Cerebellar nuclear complex (tissue), 1 donor: ENCODE measurements at places on chromosomes 16 and 17.
A peak's percentile ranks its signal among the peaks of the same experiment; 100 is the strongest.

GRCh38 chr16:12063004-12063395, 86.5 kb downstream of the SNX29 start:
- DNase-seq, result no peak

DNA sequence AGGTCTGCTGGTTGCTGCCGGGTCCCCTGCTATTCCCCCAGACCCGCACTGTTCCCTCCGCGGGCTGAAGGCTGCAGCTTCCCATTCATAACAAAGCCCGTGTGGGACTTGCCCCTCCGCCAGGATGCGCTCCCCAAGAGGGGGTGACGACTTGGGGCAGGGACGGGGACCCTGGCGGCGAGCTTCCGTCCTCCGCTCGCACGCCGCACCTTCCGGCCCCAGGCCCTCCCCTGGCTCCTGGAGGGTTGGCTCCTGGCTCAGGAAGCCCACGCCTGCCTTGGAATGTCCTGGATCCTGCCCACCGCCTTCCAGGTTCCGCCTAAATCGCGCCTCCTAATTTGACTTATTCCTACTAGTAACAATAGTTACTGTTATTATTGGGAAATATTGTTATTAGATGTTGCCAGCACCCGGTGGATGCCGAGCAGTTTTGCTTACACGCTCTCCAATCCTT, 1.1 kb upstream of the TFAP4 start:
- DNase-seq, result no peak

DNA sequence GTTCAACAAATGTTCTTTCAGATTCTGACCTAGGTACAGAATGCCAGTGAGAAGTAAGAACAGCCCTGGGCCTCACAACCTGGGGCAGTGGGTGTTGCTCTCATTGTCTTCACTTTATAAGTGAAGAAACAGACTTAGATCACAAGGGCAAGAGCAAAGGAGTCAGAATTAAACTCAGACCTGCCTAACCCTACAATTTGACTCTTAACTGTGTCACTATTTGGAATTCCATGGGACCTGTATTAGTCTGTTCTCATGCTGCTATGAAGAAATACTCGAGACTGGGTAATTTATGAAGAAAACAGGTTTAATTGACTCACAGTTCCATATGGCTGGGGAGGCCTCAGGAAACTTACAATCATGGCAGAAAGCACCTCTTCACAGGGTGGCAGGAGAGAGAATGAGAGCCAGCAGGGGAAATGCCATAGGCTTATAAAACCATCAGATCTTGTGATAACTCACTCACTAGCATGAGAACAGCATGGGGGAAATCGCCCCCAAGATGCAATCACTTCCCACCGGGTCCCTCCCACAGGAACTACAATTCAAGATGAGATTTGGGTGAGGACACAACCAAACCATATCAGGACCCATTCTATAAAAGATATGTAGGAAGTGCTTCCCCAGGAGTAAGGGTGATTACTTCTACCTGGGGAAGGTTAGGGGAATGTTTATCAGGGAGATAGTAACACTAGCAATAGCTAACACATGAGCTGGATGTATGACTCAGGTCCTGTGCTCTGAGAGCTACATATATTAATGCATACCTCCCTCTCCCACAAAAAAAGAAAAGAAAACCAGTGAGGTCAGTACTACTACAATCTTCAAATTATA, 270.1 kb downstream of the SOX9 start:
- no peak for DNase-seq

- DNase-seq, result no peak
Measured at GRCh38 chr16:85900027-85900792, 1.2 kb downstream of the IRF8 start.

DNA sequence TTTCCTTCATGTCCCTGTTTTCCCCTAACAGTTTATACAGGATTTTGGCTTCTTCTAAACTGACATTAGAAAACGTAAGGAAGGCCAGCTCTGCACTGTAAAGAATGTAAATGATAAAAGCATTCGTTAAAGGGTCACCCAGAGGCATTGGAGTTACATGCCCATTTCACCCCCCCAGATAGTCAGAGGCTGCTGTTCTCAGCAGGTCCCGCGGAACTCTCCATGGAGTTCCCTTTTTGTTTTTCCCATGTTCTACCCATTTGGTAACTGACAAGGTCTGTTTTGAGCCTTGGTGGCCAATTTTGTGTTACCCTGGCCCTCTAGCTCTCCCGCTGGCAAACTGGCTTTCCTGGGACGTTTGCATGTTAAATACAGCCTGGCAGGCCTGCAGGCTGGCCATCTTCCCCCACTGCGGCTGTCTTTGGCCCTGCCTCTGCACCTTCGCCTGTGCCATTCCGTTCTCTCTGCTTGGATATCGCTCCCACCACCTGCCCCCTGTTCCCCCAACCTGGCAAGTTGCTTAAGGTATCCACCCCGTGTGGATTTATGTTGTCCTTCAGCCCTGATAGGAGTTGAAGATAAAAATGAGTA, 49.7 kb downstream of the EPN2 start:
- peak; percentile 29 for DNase-seq

GRCh38 chr16:4891886-4892216, 44.6 kb downstream of the UBN1 start:
- DNase-seq, result no peak

- DNase-seq, result no peak
Measured at GRCh38 chr17:28747051-28747691, 3.4 kb downstream of the TRAF4 start.

DNA sequence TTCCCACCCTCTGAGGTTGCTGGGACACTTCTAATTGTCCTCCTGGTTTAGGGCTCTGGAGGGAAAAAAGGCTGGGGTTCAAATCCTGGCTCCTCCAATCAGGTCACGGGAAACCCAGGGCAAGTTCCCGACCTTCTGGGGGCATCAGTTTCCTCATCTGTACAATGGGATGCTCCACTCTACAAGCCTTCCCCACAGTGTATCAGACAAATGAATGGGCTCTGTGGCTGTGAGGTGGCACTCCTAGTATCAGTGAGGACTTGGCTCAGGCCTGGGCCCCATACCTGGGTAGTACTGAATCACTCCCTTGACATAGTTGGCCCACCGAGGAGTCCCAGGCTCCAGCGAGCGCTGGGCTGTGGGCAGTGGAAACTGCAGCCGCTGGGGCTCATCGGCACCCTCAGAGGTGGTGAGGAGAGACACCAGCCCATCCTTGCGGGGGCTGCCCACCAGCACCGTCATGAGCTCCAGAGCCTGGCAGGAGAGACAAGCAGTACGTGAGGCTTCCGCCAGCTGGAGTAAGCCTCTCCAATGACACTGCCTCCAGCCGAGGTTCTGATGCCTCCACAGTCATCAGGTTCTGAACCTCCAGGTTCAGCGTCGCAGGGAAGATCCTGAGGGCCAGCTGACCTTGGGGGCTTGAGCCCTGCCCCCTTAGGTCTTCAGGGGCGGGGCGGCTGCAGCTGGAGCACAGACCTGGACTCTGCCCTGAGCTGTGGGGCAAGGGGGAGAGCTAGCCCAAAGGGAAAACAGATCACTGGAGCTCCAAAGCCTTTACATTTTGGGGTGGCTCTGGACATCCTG, 1.2 kb downstream of the GALK1 start:
- DNase-seq, result no peak

- DNase-seq, result no peak
Measured at GRCh38 chr16:85243308-85243707, 131.0 kb upstream of the CIBAR2 start.

GRCh38 chr17:64171041-64171440, 41.1 kb upstream of the ERN1 start:
- no peak for DNase-seq

GRCh38 chr17:39069114-39069756, 82.2 kb downstream of the PLXDC1 start:
- peak; percentile 11 for DNase-seq

DNA sequence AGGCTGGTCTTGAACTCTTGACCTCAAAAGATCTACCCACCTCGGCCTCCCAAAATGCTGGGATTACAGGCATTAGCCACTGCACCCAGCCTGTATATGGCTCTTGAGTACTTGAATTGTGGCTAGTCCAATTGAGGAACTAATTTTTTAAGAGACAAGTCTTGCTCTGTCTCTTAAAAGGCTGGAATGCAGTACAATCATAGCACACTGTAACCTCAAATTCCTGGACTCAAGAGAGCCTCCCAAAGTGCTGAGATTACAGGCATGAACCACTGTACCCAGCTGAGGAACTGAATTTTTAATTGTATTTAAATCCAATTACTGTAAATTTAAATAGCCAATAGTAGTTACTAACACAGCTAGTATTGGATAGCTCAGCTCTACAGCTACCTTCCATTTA, 50.6 kb downstream of the MED13 start:
- no peak for DNase-seq

DNA sequence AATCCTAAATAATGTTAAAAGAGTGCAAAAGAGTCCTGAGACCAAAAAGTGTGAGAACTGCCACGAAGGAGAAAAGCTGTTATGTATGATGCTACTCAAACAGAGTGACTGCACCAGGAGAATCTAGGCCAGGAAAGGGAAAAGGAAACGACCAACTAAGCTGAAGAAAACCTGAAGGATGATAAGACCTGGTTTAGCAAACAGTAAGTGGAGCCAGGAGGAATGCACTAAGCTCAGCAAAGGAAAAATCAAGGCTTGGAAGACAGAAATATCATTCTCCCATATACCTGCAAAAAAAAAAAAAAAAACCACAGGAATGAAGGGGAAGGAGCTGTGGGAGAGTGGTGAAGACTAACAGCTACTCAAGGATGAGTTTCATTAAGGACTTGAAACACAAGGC, 21.1 kb downstream of the CMC2 start:
- no peak for DNase-seq

- no peak for DNase-seq
Measured at GRCh38 chr16:66920924-66921680, 2.4 kb upstream of the CDH16 start.

DNA sequence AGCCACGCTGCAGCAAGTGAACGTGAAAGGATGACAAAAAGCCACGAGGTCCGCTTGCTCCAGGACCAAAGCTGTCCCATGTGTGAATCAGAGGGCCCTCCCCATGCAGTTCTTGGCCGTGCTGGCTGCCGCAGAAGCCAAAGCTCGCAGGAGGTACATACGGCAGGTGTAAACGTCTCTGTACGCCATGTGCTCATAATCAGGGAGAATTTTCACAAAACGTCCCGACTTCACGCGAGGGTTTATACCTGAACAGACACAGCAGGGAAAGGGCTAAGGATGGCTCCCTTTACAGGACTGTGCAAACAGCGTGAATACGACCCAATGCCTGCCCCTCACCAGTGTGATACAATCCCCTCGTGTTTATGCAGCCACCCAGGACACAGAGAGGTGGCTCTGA, 25.3 kb downstream of the FBXO31 start:
- DNase-seq, result peak; percentile 93

DNA sequence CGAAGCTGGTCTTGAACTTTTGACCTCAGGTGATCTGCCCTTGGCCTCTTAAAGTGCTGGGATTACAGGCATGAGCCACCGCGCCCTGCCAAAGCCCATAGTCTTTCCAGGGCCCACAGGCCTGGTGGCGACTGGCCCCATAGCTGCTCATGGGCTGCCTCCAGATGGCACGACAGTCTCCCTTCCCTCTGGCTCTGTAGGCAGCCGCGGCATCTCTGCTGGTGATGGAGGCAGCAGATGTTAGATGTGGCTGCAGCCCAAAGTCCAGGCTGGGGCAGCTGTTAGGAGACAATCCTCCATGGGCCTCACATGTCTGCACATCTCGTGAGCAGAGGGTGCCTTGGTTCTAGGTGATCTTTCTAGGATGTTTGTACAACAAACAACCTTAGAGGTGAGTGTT, 69.7 kb upstream of the DNAJA2 start:
- no peak for DNase-seq

DNA sequence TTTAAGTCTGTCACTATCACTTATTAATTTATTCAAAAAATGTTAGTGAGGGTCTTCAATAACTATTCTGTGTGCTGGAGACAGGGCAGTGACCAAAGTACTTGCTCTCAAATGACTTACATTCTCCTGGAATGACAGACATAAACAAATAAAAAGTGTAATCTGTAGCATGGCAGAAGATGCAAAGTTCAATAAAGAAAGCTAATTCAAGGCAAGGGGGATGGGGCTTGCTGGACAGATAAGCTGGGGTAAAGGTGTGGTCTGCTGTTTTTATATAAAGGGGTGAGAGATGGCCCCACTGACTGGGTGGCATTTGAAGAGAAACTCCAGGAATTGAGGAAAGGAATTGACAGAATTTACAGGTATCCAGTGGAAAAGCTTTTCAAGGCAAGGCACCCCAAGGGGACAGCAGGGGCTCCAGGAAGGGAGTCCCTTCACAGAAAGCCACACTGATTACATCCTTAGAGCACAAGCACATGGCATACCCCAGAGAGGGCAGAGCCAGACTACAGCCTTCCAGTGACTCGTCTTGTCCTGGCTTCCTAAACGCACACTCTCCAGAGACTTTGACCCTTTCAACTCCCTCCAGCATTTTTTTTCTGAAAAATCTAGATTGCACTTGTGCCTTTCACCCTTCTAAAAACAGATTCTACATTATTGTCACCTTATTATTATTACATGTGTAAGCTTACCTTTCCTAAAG, 123.7 kb upstream of the HS3ST3A1 start:
- no peak for DNase-seq

DNA sequence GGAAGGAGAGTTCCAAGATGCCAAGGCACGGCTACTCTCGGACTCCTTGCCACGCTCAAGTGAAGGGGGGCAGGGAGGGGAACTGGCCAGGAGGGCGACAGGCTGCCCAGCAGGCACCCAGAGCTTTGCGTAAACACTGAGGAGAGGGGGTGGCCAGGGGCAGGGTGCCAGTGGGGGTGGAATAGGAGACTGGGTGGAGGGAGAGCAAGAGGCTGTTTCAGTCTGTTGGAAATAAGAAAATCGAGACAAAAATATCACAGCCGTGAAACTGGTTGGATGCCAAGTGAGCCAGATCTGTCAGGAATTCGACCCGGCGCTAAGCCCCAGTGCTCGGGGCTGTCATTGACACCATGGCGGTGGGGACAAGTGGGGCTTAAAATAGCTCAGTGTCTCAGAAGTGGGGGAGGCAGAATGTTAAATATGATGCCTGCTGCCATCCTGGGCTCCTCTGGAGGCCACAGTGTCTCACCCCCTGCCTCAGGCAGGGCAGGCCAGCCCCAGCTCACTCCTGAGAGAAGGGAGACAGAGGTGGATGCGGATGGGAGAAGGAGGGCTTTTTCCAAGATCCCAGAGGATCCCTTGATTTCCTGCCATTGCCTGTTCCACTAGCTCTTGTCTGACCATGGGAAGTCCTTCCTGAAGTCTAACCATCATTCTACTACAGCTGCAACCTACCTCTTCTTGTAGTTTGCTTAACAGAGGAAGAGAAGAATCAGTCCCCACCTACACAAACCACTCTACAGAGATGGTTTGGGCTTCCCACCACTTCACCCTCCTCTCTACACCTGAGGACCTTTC, 9.5 kb downstream of the PNMT start:
- DNase-seq, result no peak

GRCh38 chr16:87742781-87743490, 22.9 kb downstream of the KLHDC4 start:
- no peak for DNase-seq
